Stimulated activated CD4-positive, alpha-beta T cell treated with anti-CD3 and anti-CD28 coated beads, Interleukin-15, amount 100 ng/mL, for 1 hour (primary cell): ENCODE measurements at places on chromosomes 3 and 15.

DNA sequence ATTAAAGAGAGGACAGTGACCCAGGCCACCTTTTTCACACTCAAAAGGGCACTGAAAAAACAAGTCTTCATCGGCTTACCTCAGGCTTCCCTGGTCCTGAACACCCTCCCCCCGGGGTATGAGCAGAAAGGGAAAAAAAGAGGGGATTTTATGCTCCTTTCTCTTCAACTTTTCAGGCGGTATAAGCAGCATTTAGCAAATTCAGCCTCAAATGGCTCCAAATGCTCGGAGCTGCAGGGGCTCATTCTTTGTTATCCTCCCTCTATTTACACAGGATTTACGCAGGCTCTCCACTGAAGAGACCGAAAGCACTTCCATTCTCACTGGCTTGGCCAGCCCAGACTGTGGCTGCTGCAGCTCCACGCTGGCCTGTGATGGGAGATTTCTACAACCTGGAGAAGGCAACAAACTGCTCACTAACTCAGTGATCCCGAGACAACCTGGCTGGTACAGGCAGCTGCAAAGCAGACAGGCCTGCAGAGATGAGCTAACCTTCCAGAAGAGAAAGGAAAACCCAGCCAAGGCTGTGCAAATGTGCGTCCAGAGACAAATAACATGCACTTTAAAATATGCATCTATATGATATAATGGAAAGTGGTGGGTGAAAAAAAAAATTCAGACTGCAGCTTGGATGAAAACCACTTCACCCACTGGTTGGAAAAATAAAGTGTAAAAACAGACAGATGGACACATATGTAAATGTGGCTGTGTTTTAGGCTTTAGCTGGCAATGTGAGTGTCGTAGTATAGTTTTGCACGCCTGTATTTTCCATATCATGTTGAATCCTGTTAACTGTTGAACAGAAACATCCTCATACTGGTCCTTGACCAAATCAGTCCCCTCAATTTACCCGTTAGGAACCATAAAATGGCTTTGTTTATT is 54.2 kb downstream of the MEIS2 start:
- DNase-seq: no peak

GRCh38 chr3:107206141-107206540 is 171.1 kb upstream of the CCDC54 start:
- no peak for DNase-seq

- no peak for DNase-seq
Observed at GRCh38 chr15:101669744-101670143, 17.6 kb upstream of the TM2D3 start.

DNA sequence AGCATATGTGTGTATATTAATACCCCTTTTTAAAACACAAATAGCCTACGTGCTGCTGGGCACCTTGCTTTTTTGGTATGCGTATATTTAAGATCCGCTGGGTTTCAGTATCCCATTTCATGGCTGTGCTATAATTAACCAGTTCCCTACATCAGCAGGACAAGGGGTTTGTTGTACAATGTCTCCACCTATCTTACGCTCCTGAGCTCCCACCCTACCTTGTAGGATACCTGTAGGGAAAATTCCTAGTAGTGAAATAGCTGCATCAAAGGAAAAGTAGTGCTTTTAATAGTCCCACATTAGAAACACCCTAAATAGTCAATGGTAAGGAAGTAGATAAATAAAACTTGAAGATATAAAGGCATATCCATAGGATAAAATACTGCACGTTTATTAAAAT is 1.4 kb downstream of the MAP6D1 start:
- DNase-seq: no peak

GRCh38 chr3:89606151-89606550 is 498.7 kb downstream of the EPHA3 start:
- DNase-seq: no peak

GRCh38 chr3:148643389-148643840 is 54.3 kb upstream of the AGTR1 start:
- DNase-seq: no peak

DNA sequence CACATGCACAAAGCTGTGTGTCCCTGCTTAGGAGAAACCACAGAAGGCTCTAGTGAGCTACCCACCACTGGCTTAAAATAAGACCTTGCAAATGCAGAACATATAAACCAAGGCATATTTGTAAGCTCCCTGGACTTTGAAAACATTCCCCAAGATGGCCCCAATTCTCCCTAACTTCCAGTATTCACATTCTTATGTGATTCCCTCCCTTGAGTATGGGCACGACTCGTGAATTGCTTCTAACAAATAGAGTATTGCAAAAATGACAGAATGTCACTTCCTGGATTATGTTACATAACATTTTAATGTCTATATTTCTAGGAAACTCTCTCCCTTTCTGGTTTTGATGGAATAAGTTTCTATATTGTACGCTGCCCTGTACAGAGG is 131.8 kb upstream of the MCTP2 start:
- no peak for DNase-seq

DNA sequence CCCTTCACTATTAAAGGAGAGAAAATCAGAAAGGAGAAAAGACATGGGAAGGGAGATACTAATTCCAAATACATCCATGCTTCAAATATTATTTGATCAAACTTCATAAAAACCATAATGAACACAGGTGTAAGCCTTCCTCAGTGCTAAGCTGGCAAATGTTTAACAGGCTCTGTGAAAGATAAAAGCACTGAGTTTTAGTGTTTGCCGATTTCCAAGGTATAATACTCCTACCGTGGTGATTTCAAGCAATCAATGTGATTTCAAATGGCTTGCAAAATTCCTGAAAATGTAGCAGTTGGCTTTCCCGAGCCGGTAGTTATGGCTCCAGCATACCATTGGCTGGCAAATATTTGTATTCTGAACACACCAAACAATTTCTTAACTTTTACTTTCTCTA is 732.3 kb upstream of the GOLIM4 start:
- DNase-seq: no peak

GRCh38 chr3:43689766-43690399 is 855 bp upstream of the ABHD5 start:
- DNase-seq: no peak

DNA sequence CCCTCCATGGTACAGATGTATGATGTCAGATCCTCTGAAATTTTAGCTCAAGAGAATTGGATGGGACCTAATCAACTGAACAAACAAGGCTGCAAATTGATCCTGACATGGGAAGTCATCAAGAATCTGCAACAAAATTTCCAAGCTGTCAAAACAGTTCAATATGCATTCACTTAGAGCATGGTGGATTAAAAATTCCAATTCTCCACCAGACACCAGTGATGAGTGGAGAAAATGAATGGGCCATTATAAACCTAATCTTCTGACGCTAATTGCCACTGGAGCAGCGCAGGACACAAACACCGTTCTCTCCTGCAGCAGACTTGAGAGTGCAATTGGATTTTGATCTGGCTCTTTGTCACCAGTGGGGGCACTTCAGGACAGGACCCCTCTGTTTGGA is 94.2 kb downstream of the MINAR1 start:
- no peak for DNase-seq

DNA sequence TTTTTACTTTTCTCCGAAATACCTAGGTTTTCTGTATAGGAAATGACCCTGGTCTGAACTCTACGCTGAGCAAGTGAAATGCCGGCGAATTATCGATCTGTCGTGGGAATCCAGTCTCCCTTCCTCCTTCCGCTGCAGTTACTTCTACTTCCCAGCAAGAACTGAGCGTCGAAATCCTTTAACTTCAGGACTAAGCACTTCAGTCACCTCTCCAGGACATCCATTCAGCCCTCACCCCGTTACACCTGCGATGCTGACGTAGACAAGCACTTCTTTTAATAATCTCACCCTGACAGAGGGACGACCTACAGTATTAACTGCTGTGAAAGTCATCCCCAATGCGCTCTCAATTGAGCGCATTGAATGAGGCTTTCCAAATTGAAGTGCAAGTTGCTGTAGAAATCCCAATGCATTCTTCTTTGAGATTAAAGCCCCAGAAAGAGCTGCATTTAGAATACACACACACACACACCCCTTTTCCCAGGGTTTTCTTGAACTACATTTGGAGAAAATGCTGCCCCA is 1.3 kb downstream of the TOP2B start:
- DNase-seq: no peak

GRCh38 chr15:62390791-62391640 is 225.9 kb upstream of the C2CD4B start:
- peak; percentile 21 for DNase-seq

GRCh38 chr3:183308751-183309150 is 55.7 kb downstream of the B3GNT5 start:
- no peak for DNase-seq

DNA sequence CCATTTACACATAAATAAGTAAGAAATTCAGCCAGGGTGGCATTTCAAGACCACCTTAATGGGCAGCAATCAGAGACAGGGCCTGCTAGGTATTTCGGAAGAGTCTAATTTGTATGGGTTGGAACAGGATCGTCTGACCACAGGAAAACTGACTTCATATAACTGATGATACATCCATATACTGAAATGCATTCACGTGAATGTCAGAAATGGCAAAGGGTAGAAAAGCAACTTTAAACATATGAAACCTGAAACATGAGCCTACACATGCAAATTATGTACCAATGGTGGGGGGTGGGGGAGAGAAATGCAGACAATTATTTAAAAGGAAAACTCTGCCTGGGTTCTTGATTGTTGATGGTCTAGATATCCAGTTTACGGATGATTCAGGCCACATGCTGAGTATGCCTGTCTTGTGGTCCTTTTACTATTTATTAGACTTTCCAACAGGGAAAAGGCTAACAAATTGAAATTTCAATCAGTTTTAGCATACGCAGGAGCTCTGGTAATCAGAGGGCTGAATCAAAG is 582.2 kb downstream of the FOXP1 start:
- no peak for DNase-seq

GRCh38 chr15:48149858-48150257 is 28.2 kb downstream of the MYEF2 start:
- no peak for DNase-seq

DNA sequence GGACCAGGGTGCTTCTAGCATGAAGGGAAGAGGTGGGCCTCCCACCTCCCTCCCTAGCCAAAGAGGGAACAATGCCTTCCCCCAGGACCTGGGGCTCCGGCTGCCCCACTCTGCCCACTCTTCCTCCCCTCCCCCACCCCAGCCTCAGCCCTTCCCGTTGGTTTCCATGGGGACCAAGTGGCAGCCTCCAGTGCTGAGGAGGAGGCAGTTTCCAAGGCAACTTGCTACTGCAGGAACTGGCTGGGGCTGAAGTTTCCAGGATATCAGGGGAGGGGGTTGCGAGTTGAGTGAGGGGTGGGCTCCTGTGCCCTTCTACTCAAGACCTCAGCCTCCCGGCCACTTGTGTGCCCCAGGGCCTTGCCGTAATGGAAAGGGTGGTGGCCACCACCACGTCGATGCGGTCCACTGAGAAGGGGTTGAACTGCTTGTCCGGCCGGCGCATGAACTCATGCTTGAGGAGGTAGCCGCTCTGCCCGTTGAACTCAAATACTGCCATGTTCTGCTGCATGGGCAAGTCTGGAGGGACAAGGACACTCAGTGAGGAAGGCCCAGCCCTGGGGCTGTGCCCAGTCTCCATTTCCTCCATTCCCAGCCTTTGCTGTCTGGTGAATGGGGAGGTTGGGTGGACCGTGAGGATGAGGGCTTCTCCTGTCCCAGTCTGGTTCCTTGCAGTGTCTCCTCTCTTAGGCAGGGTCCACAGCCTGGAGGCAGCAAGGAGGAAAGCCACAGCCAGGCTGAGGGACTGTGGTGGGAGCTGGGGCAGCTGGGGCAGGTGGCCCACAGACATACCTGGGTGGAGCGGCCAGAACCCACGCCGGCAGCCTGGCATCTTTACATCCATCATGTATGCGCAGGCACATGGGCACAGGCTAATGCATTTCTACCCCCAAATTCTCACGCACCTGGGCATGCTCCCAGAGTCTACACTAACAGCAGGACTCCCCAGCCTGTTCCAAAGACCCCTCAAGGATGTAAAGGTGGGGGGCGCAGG is 11.3 kb upstream of the ANKRD63 start:
- no peak for DNase-seq

DNA sequence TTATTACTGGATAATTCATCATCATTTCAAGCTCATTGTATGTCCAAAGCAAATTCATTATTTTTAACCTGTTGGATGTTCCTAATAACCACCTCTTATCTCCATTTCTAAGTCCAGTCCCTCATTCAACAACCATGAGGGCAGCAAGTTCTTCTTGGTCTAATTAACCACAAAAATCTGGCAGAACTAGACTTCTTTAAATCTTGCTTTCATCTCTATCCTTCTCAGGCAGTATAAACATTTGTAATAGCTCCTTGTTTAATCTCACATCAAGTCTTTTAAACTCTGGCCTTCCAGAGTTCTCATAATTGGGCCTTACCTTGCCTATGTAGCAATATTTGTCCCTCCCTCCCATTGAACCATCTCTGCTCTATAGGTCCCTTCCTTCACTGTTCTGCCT is 17.0 kb upstream of the GHSR start:
- no peak for DNase-seq

DNA sequence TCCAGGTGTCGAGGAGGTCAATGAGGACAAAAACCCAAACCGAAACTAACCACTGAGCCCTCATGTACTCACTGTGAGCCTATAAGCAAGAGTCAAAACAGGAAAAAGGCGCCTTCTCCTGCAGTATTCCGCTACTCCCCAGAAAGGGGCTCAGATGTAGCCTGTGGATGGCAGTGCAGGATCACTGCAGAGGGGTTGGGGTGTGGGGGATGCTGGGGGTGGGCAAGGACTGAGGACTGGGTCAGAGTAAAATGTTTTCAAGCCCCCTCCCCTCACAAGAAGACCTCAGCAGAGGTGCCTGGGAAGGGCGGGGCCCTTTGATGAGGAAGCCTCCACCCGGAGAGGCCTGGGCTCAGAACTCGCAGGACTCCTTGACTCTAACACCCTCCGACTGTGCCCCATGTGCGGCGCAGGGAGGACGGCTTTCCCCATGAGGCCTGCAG is 170.1 kb downstream of the OSBPL10 start:
- no peak for DNase-seq

- DNase-seq: no peak
Observed at GRCh38 chr3:50324351-50325112, 2.0 kb upstream of the HYAL2 start.

DNA sequence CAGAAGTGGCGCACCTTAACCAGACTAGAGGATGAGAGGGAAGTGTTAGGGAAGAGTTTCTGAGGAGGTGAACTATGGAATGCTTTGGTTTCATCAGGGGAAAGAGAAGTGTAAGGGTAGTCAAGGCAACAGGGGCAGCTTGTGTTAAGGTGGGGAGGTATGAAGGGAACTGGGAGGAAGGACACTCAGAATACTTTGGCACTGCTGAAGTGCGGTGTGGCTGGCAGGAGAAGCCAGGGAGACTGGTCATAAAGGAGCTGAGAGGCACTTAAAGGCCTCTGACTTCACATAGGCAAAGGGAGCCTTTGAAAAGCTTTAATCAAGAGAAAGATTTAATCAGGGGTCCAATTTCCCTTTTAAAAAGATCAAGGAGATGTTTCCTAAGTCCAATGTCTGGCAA is 129.0 kb downstream of the ERC2 start:
- no peak for DNase-seq

GRCh38 chr15:64000183-64000951 is 45.9 kb downstream of the DAPK2 start:
- DNase-seq: no peak

GRCh38 chr3:38588995-38589937 is 60.2 kb downstream of the SCN5A start:
- no peak for DNase-seq
